ENCODE measurements at places on chromosomes 6 and 20.

DNA sequence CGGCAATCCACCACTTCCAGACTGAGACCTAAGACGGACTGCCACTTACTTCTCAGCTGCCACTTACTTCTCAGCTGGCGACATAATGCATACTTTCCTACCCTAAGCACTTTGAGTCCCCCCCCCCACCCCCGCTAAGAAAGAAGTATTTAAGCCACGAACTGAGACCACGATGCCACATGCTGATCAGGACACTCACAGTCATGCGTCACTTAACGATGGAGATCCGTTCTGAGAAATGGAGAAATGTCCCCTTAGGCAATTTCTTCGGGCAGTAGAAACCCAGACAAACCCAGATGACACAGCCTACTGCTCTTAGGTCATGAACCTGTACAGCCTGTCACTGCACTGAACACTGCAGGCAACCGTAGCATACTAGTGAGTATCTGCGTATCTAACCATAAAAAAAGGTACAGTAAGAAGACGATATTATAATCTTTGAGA is 690 bp downstream of the IFNGR1 start:
- peak; percentile 37 for DNase-seq

GRCh38 chr20:62677678-62678077 is 31.0 kb upstream of the NTSR1 start:
- DNase-seq = no peak

DNA sequence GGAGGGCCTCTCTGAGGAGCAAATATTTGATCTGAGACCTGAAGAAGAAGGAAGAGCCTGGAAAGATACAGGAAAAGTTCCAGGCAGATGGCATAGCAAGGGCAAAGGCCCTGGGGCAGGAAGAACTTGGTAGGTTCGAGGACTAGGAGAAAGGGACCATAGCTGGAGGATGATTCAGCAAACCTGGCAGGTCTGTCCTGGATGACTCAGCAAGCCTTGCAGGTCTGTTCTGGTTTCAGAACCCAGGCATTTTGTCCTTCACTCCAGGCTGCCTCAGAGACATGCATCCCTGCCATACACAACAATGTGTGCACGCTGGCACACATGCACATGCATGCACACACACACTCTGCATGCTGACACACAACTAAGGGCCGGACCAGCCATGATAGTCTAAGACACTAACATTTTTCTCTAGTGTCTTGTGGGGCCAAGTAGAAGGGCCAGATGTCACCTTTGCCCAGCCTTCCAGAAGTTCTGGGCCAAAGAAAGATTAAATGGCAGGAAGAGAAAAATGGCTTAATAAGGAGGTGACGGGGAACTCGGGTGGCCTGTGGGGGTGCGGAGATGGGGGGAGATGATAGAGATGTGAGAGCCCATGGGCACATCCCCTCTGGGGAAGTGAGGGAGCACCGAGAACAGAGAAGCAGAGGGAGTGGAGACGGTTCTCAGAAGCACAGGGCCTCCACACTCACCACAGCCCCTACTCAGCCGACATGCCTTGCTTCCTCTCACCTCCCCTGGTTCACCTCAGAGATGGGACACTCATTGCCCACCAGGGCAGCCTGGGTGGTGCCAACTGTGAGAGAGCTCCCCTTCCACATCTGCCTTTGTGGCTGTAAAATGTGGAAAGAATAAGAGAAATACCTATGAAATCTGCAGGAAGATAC is 15.4 kb upstream of the TRIB3 start:
- DNase-seq = no peak

GRCh38 chr6:32885698-32886286 is 31.8 kb downstream of the PSMB9 start:
- DNase-seq = peak; percentile 35

DNA sequence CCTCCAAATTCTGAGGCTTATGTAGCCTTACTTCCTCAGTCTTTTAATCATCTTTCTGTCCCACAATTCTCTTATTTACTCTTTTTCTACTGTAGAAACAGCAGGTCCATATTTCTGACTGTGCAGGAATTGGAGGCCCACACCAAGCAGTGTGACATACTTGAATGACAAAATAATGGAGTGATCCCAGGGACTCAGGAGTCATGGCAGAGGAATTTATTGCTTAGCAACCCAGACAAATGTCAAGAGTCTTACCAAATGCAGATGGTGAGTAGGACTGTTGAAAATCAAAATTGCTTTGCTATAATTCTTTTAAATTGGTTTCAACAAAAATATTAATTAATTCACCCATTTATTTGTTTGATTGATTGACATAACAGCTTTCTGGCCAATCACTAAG is 59.9 kb downstream of the HTR1B start:
- peak; percentile 57 for DNase-seq

GRCh38 chr20:13341737-13342393 is 120.8 kb downstream of the ISM1 start:
- DNase-seq = no peak

GRCh38 chr6:151502499-151502898 is 8.7 kb downstream of the CCDC170 start:
- DNase-seq = peak; percentile 38

- no peak for DNase-seq
These were observed 219.3 kb downstream of the BCKDHB start for GRCh38 chr6:80325742-80326141.

- no peak for DNase-seq
These were observed 163.2 kb upstream of the TAB2 start for GRCh38 chr6:149154261-149154821.

- DNase-seq = no peak
These were observed 10.4 kb upstream of the ABHD16B start for GRCh38 chr20:63850689-63851547.

DNA sequence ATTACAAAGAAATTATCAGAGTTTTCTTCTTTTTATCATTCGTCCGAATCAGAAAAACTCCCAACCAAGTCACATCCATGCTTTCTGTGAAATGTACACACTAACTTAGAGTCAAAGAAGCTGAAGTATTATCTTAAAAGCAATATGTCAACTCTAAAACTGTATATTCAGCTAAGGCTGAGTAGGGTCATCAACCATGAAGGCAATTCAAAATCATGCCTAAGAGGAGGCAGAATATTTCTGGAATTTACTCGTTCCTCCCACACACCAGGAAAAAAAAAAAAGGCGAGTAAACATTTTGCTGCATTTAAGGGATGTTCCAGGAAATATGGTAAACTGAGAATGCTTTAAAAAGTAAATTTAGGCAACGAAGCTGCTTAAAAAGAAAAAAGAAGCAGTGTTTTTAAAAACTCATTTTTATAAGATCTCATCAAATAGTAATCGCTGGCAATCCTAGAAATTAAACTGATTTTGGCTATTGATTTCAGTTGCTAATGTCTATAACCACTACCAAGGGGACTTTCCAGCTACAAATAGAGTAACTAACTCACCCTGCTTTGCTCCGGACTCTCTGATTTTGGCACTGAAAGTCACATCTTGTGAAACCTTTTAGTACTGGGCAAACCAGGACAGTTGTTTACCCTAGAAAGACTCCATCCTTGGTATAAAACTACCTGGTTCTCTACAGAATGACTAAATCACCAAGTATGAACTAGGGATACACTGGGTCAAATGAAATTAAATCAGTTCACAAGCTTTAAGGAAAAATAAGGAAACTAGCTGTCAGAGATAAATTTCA is 82.8 kb downstream of the MBOAT1 start:
- DNase-seq = no peak

- no peak for DNase-seq
These were observed 2.2 kb upstream of the FAM162B start for GRCh38 chr6:116767715-116768114.

DNA sequence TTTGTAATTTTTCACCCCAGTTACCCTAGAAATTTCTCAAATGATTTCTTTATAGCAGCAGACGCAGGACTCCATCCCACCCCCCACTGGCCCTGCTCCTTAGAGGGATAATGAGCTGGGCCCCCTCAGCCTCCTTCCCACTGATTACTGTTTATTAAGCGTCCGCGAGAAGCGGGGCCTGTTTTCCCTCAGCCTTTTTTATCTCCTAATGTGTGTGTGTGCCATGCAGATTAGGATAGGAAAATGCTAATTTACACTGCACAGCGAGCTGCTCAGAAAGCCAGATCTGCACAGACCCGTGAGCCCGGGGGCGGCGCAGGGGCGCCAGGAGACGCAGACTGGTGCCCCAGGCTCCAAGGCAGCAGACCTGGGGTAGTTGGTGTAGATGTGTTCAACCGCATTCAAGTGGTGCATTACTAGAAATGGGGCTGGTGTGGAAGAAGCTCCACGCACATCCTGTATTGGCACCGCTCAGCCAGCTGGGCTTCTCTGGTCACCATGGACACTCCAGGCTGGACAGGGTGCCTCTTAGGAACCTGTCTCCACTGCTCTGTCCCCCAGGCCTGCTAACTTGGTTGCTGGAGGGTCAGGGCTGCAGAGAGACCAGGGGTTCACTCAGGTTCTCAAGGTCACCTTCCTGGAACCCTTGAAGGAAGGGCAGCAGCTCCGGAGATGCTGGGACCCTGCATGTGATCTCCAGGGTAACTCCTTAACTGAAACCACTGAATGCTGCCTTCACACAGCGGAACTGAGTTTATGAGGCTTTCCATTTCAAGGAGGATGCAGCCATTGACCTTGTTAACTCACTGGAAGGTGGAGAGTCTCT is 256.3 kb downstream of the ERMARD start:
- DNase-seq = no peak

DNA sequence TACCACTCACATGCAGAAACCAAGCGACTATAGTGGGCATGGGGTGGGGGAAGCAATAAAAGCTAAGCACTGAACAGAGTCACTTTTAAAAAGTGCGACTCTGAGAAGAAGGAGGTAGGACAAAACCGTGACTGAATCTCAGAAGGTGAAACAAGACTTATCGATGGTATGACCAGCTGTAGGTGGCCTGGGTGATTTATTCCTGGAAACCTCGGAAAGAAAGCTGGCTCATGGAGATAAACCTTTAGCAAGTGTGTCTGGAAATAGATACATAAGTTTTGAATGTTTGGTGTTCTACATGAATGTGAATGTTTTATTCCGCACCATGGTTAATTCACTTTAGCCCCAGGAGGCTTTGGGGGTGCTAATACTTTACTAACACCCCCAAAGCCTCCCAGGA is 43.9 kb downstream of the BANF2 start:
- DNase-seq = no peak

DNA sequence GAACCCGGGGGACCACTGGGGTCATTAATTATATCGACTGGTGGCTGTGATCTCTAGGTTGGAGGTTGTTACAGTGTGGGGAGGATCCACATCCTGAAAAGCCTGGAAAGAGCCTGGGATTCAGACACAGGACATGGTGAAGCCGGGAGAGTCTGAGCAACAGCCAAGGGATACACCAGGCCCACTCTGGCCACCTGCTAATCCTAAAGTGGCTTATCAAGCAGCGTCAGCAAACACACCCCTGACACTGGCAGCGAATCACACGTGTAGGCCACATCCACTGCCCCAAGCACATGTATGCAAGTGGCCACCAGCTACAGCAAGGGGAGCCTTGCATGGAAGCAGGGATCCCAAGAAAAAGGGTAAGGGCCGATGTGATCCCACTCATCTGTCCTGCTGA is 41.0 kb downstream of the GFOD1 start:
- DNase-seq = no peak

GRCh38 chr20:33475381-33476152 is 14.3 kb upstream of the CBFA2T2 start:
- DNase-seq = no peak

- DNase-seq = no peak
These were observed 90.4 kb upstream of the MCHR2 start for GRCh38 chr6:100084316-100084990.

- DNase-seq = no peak
These were observed 83.5 kb downstream of the LYRM2 start for GRCh38 chr6:89555031-89555430.

GRCh38 chr20:62309947-62310756 is 7.4 kb downstream of the ADRM1 start:
- DNase-seq = no peak

GRCh38 chr6:35140639-35141006 is 516 bp downstream of the TCP11 start:
- DNase-seq = no peak

GRCh38 chr6:86780923-86781322 is 156.4 kb upstream of the HTR1E start:
- DNase-seq = no peak

GRCh38 chr20:25858495-25859425 is 162.1 kb upstream of the ZNF337 start:
- no peak for DNase-seq

- no peak for DNase-seq
These were observed at the start of gene SYNDIG1 for GRCh38 chr20:24469116-24469893. Gene SYNDIG1 (plus strand): TSS chr20:24469629. CDS start chr20:24543098, 73,469 bp downstream.

DNA sequence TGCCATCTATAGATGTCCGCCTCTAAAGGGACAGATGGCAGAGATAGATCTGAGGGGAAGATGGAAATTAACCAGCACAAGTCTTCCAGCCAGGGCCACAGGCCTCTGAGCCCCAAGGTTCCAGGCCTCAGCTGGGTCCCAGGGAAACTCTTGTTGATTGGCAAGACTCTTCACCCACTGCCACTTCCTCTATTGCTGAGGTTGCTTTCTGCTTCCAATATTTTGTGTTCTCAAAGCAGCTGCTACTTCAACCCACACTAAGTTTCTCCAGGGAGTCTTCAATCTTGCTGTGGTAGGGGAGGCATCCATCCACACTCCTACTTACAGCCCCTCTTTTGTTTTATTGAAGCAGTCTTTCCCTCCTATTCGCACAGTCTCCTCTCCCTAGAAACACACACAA is 36.4 kb upstream of the SASH1 start:
- DNase-seq = no peak

DNA sequence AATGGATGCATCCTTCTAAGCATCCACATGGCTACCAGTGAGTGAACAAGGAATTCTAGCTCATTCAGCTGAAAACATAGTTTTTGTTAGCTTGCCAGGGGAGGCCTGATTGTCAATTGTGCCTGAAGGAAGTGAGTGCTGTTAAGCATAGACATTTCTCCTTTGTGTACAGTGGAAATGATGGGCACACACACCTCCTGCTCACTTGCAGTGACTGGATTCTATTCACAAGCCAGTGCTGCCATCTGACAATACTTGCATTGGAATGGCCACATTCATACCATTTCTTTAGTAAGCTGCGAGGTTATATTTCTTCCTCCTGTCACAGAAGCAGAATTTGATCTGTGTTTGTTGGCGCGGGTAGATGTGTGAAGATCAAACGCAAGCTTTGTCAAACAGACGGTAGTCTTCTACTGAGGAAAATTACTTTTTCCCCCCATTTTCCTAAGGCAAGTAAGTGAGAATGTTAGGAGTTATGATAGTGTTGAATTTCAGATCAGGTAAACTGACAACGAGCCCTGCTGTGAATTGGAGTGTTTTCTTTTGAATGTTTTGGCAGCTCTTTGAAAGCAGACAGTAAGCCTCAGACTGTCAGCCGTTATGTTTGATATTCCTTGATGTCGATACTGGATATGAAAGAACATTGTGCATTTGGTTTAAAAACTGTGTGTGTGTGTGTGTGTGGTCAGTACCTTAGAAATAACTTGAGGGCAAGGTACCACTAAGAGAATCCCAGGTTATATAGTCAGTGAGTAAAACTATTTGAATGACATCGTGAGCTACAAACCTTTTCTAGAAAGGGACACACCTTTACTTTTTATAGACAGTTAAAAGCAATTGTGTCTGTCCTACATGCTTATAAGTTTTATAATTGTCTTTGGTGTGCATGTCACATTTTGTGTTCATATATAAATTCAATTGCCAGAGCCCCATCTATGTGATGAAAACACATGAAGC is 84.2 kb upstream of the BMP2 start:
- no peak for DNase-seq
